ENCODE measurements at places on chromosomes 6 and 20.
A peak's percentile ranks its signal among the peaks of the same experiment; 100 is the strongest.

DNA sequence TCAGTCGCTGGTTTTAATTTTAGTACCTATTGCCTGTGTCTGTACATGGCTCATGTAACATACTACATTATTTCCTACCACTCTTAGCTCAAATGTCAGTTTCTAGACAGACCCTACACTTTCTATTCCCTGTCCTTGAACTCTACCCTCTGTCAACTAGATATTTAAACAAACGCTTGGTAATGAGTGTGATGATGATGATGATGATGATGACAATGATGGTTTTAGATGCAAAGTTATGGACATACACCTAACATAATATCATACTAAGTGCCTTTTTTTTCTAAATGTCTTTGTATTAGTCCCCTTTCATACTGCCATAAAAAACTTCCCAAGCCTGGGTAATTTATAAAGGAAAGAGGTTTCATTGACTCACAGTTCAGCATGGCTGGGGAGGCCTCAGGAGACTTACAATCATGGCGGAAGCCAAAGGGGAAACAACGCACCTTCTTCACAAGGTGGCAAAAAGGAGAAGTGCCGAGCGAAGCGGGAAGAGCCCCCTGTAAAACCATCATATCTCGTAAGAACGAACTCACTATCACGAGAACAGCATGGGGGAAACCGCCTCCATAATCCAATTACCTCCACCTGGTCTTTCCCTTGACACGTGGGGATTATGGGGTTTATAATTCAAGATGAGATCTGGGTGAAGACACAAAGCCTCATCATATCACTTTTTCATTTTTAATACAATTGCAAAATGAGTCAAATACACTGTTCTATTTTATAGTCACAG is 87.1 kb downstream of the IBTK start:
- DNase-seq = no peak

DNA sequence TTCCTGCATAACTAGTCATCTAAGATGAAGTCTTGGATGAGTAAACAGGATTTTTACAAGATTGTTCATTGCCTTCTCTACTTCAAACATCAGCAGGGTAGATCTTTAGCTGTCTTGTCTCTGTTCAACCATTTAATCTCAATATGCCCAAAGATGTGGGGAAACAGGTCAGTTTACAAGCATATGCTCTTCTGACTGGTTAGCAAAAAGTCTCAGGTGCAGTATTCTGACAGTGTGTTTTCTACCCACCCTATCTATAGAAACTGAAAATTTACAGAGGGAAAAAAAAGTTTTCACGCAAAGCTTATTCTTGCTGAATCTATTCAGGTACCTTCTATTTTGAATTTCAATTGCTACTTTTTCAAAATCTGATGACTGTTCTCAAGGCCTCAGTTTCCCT is 29.0 kb downstream of the MAP3K5 start:
- no peak for DNase-seq

DNA sequence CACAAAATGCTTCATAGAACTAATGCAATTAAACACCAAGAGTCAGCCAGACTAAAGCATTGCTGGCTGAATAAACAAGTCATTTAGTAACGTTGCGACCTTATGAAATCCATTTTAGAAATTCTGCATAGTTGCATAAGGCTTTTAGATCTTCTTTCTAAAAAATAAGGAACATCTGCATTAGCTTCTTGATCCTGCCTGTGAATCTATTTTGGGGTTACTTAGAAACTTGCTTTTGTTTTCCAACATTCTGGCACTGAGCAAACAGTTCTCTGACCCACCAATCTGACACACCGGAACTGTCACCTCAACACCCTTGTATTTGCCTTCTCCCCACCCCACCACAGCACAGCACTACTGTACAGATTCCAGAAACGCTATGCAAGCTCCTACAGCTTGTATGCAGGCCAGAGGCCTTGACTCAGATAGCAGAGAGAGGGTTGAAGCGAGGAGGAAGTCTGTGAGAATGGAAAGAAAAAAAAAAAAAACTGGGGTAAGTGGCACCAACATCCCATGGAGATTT is 55.0 kb downstream of the KIF13A start:
- DNase-seq = peak; percentile 54

DNA sequence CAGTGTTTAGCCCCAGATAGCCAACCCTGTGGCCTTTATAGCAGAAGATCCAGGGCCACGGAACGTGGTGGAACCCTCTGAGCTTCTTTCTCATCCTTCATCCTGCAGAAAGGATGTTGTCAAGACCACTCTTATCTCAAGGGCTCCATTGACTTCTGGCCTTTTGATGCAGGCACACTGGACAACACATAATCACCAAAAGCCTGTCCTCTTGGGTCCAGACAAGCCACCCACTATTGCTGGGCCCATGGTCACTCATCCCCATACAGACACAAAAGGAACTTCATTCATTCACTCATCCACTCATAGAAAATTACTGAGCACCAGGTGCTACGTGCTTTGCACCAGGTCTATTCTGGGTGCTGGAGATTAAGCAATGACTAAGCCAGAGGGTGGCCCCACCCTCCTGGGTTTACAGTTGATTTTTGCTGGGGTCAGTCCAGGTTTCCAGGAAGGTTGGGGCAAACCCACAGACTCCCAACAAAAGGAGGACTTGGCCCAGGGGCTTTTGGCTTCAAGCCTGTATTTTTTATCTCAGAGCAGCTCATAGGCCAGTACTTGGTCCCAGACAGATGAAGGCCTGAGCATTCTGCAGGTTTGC is 2.4 kb downstream of the CST8 start:
- DNase-seq = no peak

GRCh38 chr6:102501615-102502014 is 1108.1 kb downstream of the GRIK2 start:
- no peak for DNase-seq

DNA sequence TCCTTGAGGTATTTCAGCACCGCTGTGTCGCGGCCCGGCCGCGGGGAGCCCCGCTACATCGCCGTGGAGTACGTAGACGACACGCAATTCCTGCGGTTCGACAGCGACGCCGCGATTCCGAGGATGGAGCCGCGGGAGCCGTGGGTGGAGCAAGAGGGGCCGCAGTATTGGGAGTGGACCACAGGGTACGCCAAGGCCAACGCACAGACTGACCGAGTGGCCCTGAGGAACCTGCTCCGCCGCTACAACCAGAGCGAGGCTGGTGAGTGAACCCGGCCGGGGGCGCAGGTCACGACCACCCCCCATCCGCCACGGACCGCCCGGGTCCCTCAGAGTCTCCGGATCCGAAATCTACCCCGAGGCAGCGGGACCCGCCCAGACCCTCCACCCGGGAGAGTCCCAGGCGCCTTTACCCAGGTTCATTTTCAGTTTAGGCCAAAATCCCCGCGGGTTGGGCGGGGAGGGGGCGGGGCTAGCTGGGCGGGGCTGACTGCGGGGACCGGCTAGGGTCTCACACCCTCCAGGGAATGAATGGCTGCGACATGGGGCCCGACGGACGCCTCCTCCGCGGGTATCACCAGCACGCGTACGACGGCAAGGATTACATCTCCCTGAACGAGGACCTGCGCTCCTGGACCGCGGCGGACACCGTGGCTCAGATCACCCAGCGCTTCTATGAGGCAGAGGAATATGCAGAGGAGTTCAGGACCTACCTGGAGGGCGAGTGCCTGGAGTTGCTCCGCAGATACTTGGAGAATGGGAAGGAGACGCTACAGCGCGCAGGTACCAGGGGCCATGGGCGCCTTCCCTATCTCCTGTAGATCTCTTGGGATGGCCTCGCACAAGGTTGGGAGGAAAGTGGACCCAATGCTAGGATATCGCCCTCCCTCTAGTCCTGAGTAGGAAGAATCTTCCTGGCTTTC is 693 bp downstream of the HLA-F start:
- no peak for DNase-seq

- no peak for DNase-seq
Observed at GRCh38 chr20:2604506-2604835, 48.0 kb upstream of the NOP56 start.

DNA sequence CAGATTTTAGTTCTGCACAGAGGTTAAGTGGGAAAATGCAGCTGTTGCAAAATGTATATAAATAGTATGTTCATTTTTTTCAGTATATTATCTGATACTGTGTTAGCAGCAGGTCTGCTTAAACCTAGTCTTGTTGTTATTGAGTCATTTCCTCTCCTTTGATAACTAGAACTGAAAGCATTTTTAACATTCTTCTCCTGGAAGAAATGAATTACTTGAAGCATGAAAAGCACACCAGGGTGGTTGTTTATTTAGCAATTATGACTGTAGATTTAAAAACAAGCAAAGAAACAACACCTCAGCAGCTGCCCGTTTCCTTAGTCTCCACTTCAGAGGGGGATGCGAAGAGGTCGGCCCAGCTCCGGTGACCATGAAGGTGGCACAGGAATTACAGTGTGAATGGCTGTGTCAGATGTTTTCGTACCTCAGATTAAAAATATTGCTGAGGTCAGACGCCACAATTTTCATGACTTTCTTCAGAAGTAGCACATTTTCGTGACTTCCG is 53.5 kb downstream of the GOPC start:
- DNase-seq = no peak

- no peak for DNase-seq
Observed at GRCh38 chr6:134049176-134049575, 3.2 kb downstream of the SLC2A12 start.
